ENCODE measurements at places on chromosomes 13 and 19. TPM values are rescaled to one million over a fixed set of nuclear protein-coding genes. Genes with fewer than 3 reads are reported as not detected.

LILRB2 gene
- total RNA-seq = 0.46 TPM

ABCA7 gene
- 11.8 TPM for total RNA-seq

ZNF71 gene
- total RNA-seq = 21.2 TPM

LHB gene
- not detected for total RNA-seq

LILRA2 gene
- total RNA-seq = 0.46 TPM

SIGLEC14 gene
- total RNA-seq = 1.2 TPM

PLPP2 gene
- 5.3 TPM for total RNA-seq

CRLF1 gene
- total RNA-seq = 3.0 TPM

PEAK3 gene
- total RNA-seq = not detected

PDS5B gene
- total RNA-seq = 141 TPM

CGB1 gene
- not detected for total RNA-seq

POU2F2 gene
- total RNA-seq = 5.5 TPM

PSG7 gene
- total RNA-seq = not detected

KLK2 gene
- not detected for total RNA-seq

CYP2A6 gene
- 0.23 TPM for total RNA-seq

CYTH2 gene
- 57.7 TPM for total RNA-seq

NANOS3 gene
- total RNA-seq = 1.2 TPM

ZNF358 gene
- 11.3 TPM for total RNA-seq

ZNF90 gene
- 3.9 TPM for total RNA-seq

PEG3 gene
- 380 TPM for total RNA-seq

CDX2 gene
- total RNA-seq = not detected

MAP4K1 gene
- total RNA-seq = 1.2 TPM

ZNF616 gene
- 23.3 TPM for total RNA-seq

MUC16 gene
- total RNA-seq = not detected

SULT2A1 gene
- total RNA-seq = not detected

FARP1 gene
- total RNA-seq = 94.3 TPM

ZNF525 gene
- total RNA-seq = 20.5 TPM

ONECUT3 gene
- 0.23 TPM for total RNA-seq

EIF3K gene
- total RNA-seq = 126 TPM

ZGLP1 gene
- total RNA-seq = 1.6 TPM

NEK5 gene
- total RNA-seq = 4.8 TPM

ATXN8OS gene
- total RNA-seq = 2.1 TPM

RNF113B gene
- total RNA-seq = not detected

ZNF726 gene
- total RNA-seq = 15.0 TPM

LENG1 gene
- total RNA-seq = 5.3 TPM

ERICH6B gene
- not detected for total RNA-seq

IRGC gene
- not detected for total RNA-seq

SUGT1 gene
- 75.7 TPM for total RNA-seq

C19orf81 gene
- total RNA-seq = not detected

BCAM gene
- 7.4 TPM for total RNA-seq

OR7A5 gene
- total RNA-seq = not detected

CAB39L gene
- 53.1 TPM for total RNA-seq

CEACAM4 gene
- total RNA-seq = not detected

NCR1 gene
- not detected for total RNA-seq

TTC9B gene
- total RNA-seq = 45.7 TPM

PLK5 gene
- 0.23 TPM for total RNA-seq

N4BP2L1 gene
- 13.8 TPM for total RNA-seq

EPS8L1 gene
- total RNA-seq = 2.1 TPM

KLK14 gene
- total RNA-seq = not detected

CLDN10 gene
- 17.1 TPM for total RNA-seq

ZNF610 gene
- 21.7 TPM for total RNA-seq

Measured in diencephalon (tissue), 1 donor.